ENCODE measurements at places on chromosomes 3 and 15. TPM values are rescaled to one million over a fixed set of nuclear protein-coding genes. Genes with fewer than 3 reads are reported as not detected.

MTHFS gene
- total RNA-seq, result 50.0 TPM

DNA sequence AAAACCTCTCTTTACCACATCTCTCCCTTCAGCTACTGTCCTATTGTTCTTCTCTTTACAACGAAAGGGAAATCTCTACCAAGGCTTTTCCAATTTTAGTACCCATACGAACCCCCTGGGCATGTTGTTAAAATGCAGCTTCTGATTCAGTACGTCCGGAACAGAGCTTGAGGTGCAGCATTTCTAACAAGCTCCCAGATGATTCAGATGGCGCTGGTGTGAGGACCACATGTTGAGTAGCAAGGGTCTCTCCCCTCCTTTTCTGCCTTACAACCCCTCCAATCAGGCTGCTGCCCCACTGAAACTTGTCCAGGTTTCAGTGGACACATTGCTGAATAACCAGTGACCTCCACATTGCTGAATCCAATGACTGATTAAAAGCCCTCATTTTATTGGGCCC lies 177.1 kb upstream of the FEZF2 start:
- no peak for DNase-seq

GRCh38 chr15:55736756-55737155 lies 6.2 kb downstream of the PRTG start:
- no peak for DNase-seq

GRCh38 chr3:11159421-11159904 lies 5.2 kb downstream of the HRH1 start:
- DNase-seq, result no peak

Data from Panc1 (cell line).